Left cardiac atrium (tissue), 4 donors: ENCODE measurements at places on chromosomes 12 and 14.
A peak's percentile ranks its signal among the peaks of the same experiment; 100 is the strongest.

DNA sequence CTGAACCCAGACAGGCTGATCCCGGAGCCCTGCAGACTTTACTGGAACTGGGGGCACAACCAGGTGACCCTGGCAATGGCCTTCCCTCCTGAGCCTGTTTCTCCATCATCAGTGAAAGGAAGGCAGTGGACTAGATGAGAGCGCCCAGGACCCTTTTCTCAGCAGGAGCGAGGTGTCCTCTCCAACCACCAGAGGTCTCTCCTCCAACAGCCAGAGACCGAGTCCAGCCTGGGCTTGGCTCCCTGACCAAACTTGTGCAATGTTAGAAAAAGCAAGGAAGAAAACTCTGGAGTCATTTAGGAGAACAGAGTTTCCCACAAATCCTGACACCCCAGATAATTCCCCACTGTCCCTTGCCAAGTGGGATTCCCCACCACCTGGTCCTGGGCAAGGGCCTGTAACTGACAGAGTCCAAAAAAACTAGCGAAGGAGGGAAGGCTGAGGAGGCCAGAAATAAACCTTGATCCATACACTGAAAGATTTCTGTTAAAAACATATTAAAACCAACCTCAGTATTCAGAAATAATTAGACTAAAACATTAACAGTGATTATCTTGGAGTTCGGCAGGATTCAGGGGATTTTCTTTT, 9.0 kb downstream of the RPS6KL1 start:
- peak; percentile 80 for DNase-seq

DNA sequence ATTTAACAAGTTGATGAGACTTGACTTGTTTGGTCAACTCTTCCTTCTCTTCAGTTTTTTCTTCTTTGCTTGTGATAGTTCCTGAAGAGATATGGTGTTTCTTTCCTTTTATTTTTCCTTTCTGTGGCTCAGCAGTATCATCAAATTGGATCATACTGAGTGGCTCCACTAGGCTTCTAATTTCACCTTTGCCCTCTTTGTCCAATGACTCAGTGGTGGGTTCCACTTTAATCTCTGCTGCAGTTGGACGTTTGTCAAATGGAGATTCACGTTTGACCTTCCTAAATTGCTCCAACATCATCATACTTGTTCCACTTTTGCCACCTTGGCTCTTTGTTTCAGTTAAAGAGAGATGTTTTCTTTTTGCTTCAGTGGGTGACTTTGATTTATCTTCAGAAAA, 41.5 kb downstream of the FAM186A start:
- DNase-seq, result no peak

- no peak for DNase-seq
Observed at GRCh38 chr12:46361667-46362034, 10.9 kb downstream of the SLC38A2 start.

GRCh38 chr14:20490563-20490962, 14.8 kb upstream of the RNASE10 start:
- no peak for DNase-seq

- no peak for DNase-seq
Observed at GRCh38 chr12:6742834-6743233, 10.1 kb downstream of the MLF2 start.

DNA sequence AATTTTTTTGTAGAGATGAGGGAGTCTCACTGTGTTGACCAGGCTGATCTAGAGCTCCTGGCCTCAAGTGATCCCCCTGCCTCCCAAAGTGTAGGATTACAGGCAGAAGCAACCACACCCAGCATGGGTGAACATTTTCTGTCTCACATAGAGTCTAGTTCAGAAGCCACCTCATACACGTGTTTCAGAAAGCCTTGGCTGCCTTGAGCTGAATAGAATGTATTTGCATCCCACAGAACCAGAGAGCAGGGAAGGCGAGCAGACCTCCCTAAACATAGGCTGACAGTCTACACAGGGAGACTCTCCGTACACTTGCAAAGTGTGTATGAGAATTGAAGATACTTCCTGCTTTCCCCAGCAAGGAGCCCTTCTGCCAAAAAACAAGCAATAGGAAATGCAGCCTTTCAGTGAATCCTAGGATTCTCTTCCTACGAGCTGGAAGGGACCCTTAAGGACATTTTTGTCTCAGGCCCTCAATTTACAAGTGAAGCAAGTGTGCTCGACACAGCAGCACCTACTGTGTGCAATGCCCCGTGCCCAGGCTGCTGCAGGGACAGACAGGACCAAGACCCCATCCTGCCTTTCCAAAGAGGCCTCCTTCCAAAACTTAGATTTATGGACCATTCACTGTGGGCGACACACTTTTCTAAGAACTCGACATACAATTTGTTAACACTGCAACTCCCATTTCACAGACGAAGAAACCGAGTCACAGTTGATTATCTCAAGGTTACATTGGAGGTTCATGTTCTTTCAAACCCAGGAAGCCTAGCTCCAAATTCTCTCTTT, 11.2 kb downstream of the NUAK1 start:
- DNase-seq, result no peak

DNA sequence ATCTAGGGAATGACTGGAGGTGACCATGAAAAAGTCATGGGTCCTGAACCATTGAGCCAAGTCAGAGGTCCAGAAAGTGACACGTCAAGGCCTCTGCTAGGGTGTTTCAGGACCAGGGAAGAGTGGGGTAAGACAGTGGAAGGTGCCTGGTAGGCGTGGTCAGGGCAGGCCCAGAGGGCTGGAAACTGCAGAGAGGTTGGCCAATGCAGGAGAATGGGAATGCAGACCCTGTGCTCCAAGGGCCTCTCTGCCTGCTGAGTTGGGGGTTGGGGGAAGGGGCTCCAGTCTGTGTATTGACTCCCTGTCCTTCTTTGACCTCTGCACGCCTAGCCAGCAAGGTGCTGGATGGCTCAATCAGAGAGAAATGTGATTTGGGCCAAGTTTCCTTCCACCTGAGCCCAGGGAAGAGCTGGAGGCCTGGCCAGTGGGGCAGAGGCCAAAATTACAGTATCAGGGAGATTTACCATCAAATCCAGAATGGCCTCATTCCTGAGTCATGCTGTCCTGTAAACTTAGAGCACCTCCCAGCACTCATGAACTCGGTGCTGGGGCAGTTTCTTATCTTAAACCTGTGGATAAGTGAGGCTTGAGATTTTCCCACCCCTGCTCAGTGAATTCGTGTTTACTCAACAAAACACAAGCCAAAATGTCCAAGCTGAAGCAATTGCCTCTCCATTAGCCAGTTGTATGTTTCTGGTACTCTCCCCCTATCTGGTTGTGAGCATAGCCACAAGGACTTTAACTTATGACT, 24.4 kb downstream of the IRF2BPL start:
- no peak for DNase-seq

DNA sequence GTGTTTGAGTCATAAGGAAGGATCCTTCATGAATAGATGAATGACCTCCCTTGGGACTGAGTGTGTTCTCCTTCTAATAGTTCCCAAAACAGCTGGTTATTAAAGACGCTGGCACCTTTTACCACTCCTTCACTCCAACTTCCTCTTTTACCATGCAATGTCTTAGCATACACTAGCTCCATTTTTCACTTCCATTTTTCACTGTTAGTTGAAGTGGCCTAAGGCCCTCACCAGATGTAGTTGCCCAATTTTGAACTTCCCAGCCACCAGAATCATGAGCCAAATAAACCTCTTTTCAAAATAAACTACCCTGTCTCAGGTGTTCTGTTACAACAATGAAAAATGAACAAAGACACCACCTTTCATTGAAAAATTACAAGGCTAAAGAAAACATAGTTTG, 64.7 kb downstream of the GPR65 start:
- DNase-seq, result no peak

DNA sequence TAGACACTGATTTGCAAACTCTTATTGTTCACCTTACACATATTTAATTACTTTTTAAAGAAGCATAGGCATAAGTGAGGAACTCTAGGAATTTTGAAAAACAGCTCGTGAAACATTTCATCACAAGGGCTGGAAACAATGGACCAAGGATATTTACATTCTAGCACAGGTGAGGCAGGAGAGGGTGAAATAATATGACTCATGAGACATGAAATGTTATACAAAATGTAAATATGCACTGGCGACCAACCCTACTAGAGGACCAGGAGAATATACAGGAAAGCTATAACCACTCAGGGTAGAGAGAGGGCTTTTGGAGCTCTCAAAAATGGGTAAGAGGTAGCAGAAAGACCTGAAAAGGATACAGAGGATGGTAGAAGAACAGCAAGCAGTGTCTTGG, 115.3 kb downstream of the PTGER2 start:
- DNase-seq, result no peak

- no peak for DNase-seq
Observed at GRCh38 chr12:27151479-27151878, 69.1 kb upstream of the C12orf71 start.

- DNase-seq, result no peak
Observed at GRCh38 chr12:42666671-42667243, 77.2 kb upstream of the PRICKLE1 start.

- no peak for DNase-seq
Observed at GRCh38 chr12:82746668-82747067, 60.0 kb downstream of the TMTC2 start.

DNA sequence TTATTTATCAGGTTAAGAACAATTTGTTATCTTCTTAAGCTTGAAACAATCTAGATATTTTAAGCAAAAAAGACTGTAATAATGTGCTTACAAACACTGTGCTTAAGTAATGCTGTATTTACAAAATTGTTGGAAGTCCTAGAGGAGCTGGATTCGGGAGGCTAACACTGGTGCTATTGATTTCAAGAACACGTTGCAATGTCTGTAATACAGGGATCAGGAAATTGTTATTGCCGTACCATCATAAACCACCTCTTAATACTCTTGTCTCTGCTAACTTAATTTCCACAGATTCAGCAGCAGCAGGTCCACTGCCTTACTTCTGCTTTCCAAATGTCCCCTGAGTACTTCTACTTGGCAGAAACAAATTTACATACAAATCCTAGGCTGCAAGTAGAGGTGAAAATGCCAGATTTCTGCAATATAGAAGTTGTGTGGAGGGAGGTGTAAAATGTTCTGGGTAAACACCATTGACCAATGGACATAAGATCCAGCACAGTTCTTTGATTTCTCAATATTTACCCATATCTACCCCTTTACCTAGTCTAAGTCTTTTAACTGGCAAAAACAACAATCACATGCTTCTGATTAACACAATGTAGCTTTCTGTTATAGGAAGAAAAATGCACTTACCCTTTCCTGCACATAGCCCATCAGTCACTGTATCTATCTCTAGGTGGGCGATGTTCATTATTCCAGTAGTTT, 663.4 kb downstream of the TMTC2 start:
- DNase-seq, result no peak

GRCh38 chr14:100076133-100076532, 10.9 kb downstream of the EVL start:
- DNase-seq, result no peak

DNA sequence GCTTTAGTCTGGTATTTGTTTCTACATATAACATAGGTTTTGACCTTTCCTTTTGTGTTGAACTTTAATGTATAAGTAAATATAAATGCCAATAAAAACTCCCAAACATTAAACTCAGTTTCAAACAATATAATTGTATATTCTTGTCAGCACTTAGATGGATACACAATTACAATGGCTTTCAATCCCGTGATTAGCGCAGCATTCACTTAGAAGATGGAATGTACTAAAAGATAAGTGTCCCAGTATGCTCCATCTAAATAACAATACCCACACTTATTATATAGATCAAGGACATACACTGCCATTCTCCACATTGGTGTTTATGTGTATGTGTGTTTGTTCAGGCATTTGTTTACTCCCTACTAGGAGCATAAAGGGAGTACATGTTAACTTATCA, 193.1 kb downstream of the SOX5 start:
- no peak for DNase-seq

GRCh38 chr12:10169104-10169503, 2.8 kb downstream of the OLR1 start:
- DNase-seq, result no peak

DNA sequence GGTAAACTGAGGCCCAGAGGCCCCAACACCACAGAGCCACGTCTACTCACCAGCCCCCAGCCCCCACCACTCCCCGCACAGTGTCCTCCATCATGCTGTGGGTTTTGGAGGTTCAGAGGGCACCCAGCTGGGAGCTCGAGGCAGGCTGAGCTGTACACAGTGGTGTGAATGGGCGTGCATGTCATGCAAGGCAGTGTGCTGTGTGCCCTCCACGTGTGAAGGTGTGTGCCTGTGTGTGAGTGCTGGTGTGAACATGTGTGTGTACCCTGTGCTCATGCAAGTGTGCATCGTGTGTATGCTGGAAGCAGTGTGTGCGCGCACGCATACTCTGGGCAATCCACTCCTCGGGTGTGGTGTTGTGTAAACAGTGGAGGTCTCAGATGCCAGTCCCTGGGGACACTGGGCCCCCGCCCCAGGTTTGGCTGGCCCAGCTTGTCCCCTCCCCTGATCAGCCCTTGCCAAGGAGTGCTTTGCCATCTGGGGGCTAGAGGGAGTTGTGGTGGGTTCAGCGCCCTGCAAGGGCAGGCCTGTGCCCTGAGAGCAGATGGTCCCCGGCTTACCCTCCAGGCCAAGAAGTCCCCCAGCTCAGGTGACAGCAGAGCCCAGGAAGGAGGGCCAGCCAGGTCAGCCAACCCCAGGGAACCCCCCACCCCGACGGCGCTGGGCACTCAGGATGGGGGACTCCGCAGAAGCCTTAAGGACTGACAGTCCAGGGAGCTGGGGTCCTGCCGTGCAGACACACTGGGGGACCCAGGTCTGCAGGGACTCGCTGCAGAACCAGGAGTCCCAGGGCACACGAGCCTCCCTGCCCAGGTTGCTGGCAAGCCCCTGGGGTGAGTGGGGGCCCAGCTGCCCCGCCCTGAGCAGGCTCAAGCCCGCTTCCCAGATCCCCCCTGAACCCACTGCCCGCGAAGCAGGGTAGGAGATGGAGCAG, 23.8 kb upstream of the GPR132 start:
- DNase-seq, result no peak

DNA sequence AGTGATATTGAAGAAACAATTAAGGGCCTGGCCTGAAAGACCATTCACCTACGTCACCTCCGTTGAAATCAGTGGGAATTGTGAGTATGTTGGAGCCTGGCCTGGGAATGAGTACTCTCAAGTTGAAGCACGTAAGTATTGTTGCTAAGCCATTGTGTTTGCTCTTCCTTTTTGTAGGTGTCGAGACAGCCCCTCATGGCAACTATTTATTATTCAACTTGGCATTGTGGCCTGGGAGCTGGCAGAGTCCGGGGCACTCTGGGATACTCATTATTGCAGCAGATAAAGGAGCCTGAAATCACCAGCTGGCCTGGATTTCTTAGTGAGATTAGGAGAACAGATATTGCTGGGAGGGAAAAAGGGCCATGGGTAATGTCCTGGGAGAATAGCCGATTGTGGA, 147.4 kb downstream of the C12orf75 start:
- DNase-seq, result no peak

DNA sequence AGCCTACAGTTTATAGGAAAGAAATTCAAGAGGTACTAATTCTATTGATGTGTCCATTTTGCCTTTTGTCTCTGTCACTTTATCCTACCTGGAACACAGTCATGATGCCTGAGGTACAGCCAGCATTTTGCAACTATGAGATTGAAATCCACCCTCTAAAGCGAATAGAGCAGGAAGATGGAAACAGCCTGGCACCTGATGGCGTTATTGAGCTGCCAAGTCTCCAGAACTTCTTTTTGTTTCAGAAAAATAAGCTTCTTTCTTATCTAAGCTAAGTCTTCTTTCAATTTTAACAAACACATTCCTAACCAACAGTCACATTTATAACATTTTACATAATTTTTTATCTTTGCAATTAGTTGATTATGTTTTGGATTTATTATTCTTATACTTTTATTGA, 182.1 kb downstream of the PAWR start:
- no peak for DNase-seq
